Stimulated activated CD8-positive, alpha-beta memory T cell treated with anti-CD3 and anti-CD28 coated beads, Interleukin-4, amount 100 ng/mL, for 1 hour (primary cell): ENCODE measurements at places on chromosomes 2 and 18.

GRCh38 chr2:133437492-133437891 is 130.8 kb downstream of the NCKAP5 start:
- no peak for DNase-seq

DNA sequence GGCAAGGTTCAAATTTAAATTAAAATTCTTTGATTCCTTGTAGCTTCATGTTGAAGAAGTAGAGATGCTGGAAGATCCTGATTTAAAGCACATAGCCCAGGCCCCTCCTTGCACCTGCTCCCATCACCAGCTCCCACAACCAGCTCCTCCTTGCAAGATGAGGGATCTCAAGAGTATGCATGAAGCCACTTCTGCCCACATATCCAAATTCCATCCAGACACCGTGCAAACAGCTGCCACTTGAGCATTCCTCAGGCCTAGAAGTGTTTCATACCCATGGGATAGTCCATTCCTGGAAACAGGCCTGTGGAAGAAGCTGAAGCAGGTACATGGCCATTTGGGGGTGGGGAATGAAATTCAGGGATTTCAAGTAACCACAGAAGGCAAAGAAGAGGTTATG is 32.4 kb upstream of the ITPRID2 start:
- DNase-seq: no peak

GRCh38 chr18:80210312-80211083 is 36.8 kb downstream of the PARD6G start:
- DNase-seq: no peak

DNA sequence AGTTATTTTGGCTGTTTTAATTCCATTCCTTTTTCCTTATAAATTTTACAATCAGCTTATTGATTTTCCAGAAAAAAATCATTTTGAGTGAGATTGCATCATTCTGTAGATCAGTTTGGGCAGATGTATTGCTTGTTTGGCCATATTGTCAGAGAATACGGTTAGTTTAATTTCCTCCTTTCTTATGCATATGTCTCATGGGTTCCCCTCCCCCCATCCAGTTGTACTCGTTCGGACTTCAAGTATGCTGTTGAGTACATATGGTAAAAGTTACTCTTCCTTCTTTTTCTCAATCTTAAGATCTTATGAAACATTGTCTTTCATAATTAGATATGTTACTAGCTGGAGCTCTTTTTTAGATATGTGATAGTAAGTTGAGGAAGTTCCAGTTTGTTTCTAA is 131.2 kb upstream of the TTC27 start:
- DNase-seq: no peak

DNA sequence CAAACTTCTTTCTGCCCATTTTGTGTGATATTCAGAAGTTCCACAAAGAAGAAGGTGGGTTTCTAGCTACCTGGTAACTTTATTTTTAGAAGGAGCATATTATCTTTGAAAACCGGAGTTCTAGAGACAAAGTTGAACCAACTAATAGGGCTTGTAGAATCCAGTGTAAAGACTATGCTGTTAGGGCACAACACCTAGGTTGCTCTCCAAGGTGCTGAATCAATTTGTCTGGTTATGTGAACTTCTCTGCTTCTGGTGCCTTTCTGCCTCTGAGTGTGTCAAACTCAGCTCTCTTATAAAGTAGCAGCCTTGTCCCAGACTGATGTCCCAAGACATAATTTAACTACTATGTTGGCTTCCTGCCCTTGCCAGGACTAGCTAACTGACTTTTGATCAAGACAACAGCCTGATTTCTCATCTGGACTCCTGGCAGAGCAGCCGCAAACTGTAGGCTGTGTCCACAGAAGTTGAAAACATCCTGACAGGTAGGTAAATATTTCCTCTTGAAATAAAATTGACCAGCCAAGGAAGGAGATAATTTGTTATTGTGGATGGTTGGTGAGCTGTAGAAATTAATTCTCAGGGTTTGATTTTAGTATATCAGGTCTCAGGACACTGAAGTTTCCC is 119.4 kb downstream of the CYRIA start:
- no peak for DNase-seq

DNA sequence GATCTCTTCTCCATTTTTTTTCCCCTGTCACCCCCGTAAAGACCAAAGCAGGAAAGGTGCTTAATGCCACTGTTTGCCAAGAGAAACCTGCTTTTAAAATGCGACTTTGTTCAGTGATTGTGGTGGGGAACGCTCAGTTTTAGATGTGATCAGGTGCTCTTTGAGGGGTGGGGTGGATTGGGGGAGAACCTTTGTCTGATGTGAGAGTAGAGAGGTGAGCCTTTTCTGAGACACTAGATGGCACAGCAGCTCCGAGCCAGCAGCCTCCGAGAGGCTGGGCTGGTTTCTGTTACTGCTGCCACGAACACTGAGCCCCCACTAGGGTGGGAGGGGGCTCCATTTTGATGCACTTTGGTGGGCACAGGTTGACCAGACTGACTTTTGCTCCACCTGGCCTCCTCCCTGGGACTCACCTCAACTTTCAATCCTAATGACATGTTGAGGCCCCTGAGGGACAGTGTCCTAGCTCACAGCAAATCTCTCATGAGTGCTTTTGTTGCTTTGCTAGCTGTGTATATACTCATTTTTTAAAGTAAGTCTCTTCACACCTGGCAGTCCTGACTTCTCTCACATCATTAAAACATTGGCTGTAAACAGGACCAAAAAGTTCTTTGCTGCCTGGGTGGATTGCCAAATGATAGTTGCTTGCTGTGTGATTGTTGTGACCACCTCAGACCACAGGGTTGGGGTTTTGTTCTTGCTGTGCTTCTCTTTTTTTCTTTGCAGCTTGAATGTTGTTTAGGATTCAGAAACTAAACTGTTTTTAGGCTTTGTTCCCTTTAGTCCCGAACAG is 98.2 kb upstream of the MAP3K20 start:
- no peak for DNase-seq

DNA sequence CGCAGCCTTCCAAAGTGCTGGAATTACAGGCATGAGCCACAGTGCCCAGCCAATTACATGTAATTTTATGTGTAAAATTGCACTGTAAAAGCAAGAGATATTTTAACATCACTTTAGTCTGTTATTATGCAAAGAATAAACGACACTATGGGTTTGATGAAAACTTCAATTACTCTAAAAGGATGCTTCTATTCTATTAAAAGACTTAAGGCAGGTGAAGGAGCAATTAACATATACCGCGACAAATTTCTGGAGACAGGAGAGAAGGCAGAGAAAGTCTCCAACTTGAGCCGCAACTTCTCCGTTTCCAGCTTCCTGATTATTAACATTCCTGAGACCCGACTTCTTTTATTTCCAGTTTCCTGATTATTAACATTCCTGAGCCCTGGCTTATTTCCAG is 53.7 kb downstream of the FAM210A start:
- DNase-seq: no peak

- no peak for DNase-seq
Observed at GRCh38 chr2:115299199-115299598, 856.8 kb downstream of the DPP10 start.

- no peak for DNase-seq
Observed at GRCh38 chr18:54873884-54874255, 45.6 kb downstream of the RAB27B start.

GRCh38 chr2:202098291-202098690 is 25.2 kb downstream of the KIAA2012 start:
- DNase-seq: no peak

- no peak for DNase-seq
Observed at GRCh38 chr2:127485051-127485693, 41.1 kb downstream of the IWS1 start.

GRCh38 chr2:232042911-232043574 is 81.5 kb downstream of the DIS3L2 start:
- DNase-seq: no peak

- no peak for DNase-seq
Observed at GRCh38 chr2:218354045-218354444, 2.6 kb upstream of the CATIP start.

GRCh38 chr2:218063896-218064295 is 5.2 kb upstream of the RUFY4 start:
- no peak for DNase-seq

DNA sequence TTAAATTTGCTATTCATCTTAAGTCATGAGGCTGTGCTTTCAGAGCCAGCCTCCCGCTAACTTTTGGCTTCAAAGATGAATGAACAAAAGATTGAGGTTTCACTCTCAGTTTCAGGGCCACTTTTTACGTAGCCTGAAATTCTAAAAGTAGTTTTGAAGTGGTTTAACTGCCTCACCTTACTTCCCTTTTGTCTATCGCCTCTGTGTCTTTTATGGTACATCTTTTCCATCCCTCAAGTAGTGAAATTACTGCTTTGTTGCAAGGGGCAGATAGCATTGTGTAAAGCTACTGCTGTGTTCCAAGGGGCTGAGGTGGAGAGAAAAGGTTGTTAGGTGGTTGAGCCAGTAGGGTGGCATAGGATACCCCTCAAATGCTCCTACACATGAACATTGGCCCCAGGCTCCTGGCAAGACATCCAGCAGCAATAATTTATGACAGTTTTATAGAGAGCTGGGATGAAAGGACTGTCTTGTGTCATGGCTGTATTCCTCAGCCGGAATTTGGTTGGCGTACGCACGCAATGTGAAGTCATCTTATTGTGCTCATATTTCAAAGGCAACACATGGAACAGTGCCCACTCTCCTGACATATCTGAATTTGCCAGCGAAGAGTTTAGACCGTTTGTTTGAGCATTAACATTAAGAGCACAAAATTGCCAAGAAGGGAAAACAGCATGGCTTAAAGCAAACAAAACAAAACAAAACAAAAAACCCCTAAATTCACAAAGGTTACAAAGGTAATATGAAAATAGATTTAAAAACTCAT is 32.2 kb downstream of the QPCT start:
- DNase-seq: no peak

DNA sequence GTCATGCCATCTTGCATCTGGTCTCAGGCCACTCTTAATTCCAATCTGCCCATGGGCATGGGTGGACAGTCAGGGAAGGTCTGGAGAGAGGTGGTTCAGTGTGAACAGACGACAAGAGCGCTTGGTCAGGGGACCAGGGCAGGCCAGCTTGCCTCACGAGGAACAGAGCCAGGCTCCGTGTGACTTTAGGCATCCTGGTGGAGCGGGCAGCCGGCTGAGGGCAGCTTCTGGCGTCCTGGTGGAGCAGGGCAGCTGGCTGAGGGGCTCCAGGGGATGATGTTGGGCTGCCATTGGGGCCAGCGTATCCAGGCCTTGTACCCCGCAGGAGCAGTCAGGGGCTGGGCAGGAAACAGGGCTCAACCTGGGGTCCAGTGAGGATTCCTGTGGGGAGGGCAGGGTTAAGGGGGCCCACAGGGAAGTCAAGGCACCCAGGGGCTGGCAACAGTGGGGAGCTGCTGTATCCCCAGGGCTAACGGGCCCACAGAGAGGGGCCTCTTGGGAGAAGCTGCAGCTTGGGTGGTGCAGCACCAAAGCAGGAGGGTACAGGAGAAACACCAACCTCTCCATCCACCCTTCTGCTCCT is 197.9 kb upstream of the TWIST2 start:
- no peak for DNase-seq

GRCh38 chr18:74450626-74451025 is 6.5 kb downstream of the DIPK1C start:
- no peak for DNase-seq

DNA sequence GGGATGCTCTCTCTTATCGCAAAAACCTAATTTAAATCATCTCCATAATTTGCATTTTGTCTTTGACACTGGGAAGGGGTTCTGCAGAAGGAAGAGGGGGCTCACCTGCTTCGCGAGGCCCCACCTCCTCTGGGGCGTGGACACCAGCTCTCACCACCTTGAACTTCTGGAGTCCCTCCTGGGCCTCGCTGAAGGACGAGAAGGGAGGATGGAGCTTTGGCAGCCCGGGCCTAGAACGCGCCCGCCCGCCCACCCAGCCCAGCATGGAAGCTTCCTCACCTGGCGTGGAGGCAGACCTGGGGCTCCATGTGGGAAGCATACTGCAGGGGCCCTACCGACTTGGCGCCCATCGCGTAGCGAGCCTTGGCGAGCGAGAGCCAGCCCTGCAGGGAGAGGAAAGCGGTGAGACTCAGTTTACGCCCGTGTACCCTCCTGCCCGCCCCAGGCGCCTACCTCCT is 1.1 kb upstream of the IMP4 start:
- DNase-seq: no peak

DNA sequence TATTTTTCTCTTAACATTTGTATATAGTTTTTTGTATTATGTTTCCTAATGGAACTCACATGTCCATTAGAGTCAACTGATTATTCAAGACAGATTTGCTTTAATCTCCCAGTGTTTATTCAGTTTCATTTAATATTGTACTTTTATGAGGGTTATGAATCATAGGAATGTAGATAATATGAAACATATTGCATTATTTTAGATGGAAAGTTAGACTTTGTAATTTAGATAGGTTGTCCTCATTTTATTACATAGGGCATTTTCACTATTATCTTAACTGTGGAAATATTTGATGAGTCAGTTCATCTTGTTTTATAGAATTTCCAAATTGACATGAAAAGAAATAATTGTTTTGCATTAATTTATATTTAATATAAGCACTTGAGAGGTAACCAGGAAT is 240.8 kb downstream of the PLCL1 start:
- no peak for DNase-seq

- no peak for DNase-seq
Observed at GRCh38 chr2:236781933-236782816, 212.6 kb downstream of the ACKR3 start.

GRCh38 chr2:16199882-16200553 is 259.7 kb downstream of the MYCN start:
- no peak for DNase-seq

DNA sequence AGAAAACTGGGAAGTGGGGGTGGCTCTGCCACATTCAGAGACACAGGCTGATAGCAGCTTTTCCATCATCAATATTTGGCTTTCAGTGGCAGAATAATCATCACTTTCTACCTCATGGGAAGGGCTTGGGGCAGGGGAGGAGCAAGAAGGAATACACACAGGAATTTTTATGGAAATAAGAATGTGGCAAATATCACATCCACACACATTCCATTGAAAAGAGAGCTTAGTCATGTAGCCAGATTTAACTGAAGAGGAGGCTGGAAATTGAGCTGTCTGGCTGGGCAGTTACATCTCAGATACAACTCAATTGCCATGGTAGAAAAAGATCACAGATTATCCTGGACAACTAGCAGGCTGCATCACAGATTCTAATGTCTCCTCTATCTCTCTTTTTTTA is 1474.0 kb upstream of the ACVR2A start:
- DNase-seq: no peak

- DNase-seq: no peak
Observed at GRCh38 chr2:71536226-71536671, 82.9 kb downstream of the DYSF start.

GRCh38 chr18:22734105-22734661 is 198.9 kb upstream of the RBBP8 start:
- DNase-seq: no peak
